ENCODE measurements at places on chromosomes 4 and X. TPM values are rescaled to one million over a fixed set of nuclear protein-coding genes. Genes with fewer than 3 reads are reported as not detected.

The MAGEA10 gene
- not detected for total RNA-seq

The AMBN gene
- total RNA-seq = not detected

The MAGED4 gene
- 2.9 TPM for total RNA-seq

The RASSF6 gene
- total RNA-seq = 0.29 TPM

The FABP2 gene
- not detected for total RNA-seq

The GEMIN8 gene
- total RNA-seq = 14.2 TPM

The PNMA6E gene
- not detected for total RNA-seq

DNA sequence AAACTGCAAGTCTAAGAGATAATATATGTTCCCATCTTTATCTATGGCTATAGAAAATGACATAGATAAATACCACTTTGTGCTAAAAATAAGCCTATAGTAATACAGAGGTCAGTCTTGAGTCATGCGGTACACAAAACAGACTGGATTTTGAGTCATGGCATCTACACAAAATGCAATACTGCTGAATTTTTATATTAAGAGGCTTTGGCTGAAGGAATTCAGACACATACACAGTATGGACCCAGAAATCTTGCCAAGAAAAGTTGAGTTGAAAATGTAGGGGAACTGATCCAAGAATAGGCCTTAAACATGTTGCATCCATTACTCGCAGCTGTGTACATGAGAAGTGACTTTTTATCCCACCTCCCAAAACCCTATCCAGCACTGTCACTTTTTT is 184.4 kb downstream of the TENM3 start:
- no peak for DNase-seq

DNA sequence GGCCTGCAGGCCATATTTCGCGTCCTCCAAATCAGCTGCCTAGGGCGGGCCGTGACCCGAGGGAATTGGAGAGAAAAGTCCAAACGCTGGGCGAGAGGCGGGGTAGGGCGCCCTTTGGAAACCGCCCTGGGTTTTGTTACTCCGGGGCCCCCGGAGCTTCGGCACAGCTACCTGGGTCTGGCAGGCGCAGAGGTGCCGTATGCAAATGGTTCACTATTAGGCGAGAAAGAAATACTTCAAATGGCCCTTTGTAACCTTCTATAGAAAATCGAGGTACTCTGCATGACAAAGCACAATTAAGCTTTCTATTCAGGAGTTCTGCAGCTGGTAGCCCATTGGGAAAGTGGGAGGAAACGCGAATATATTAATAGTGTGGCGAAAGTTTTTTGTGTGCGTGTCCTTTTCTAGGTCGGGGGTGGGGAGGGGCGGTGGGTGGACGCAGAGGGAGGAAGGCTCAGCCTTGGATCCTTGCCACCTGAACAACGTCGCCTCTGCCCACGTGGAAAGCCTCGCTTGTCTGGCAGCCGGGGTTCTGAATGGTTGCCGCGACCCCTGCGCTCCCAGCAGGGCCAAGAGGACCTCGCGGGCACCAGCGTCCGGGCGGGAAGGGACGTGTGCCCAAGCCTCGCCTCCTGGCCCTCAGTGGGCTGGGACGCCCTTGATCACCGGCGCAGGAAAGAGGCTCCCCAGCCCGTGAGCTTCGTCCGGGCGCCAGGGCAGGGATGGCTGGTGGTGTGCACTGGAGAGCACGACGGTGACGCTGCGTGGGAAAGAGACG is 9.5 kb downstream of the GSX2 start:
- DNase-seq = no peak

DNA sequence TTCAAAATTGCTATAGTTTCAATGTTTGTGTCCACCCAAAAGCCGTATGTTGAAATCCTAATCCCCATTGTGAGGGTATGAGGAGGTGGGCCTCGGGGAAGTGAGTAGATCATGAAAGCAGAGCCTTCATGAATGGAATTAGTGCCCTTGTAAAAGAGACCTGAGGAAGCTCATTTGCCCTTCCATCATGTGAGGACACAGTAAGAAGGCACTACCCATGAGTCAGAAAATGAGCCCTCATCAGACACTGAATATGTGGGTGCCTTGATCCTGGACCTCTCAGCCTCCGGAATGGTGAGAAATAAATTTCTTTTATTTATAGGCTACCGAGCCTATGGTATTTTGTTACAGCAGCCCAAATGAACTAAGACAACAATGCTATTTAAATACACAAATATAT is 57.7 kb upstream of the EFHC2 start:
- DNase-seq = no peak

DNA sequence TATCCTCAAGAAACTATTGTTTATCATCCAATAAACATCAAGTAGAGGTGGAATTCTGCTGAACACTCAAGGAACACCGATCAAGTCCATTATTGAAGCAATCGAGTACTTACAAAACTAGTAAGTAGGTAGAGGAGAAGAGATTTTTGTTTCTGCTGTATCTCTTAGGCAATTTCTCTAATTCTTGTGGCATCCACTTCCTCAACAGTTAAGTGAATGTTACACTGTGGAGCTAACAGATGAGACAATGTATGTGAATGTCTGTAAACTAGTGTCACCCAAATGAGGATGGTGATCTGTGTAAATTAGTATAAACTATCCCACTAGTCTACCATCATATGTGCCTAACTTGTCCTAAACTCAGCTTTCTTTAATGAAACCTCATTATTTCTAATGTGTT is 261.6 kb downstream of the ARHGAP24 start:
- no peak for DNase-seq

DNA sequence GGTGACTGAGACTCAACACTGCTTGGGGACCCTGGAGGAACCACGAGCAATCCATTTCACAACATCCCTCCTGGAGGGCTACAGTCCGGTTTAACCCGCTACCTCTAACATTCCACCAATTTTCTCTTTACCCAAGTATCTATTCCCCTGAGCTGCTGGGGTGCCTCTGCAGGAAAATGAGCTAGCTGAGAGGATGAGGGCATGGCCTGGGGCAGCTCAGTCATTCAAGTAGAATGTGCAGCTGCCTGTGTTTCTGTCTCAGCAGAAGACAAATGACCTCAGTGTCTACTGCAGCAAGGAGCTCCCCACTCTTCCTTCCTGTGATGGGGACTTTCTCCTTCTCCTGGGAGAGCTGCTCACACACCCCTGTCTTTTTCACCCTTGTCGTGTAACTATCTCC is 120.8 kb downstream of the ZNF518B start:
- DNase-seq = no peak

- DNase-seq = no peak
Observed at GRCh38 chrX:76202471-76202870, 29.6 kb downstream of the PBDC1 start.

DNA sequence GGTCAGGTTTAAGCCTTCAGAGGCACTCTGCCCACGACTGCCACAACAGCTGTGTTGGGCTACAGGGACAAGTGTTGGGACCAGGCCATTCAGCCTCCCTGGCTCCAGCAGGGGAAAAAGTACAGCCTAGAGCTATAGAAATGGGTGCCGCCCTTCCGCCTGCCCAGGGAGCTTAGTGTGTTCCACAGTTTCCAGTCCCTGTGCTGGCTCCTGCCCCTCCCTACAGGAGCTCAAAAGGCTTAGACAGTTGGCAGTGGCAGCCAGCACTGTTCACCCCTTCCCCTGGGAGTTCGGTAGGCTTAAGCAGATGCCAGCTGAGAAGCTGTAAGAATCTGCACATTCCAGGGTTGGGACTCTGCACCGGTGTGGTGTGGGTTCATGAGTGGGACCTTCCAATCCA is 408.2 kb upstream of the INTU start:
- DNase-seq = no peak
